Muscle of leg (tissue), 16 donors: ENCODE measurements at places on chromosomes 6 and 20.

DNA sequence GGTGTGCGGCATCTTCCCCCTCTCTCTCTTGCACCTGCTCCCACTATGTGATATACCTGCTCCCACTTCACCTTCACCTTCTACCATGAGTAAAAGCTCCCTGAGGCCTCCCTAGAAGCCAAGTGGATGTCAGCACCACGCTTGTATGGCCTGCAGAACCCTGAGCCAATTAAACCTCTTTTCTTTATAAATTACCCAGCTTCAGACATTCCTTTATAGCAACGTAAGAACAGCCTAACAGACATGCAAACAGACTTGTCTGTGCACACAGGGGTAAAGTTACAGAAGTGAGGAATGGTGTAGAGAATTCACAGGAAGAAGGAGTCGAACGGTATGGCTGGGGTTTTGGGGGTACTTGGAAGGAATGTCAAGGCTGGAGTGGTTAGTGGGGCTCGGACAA lies 14.8 kb upstream of the TGM2 start:
- H3K4me3 ChIP-seq = no peak overlapping the region
- H3K27ac ChIP-seq = no peak overlapping the region
- DNase-seq = no peak
- H3K36me3 ChIP-seq = no peaks in the 10 kb centered on the region
- H3K27me3 ChIP-seq = no peaks in the 10 kb centered on the region

DNA sequence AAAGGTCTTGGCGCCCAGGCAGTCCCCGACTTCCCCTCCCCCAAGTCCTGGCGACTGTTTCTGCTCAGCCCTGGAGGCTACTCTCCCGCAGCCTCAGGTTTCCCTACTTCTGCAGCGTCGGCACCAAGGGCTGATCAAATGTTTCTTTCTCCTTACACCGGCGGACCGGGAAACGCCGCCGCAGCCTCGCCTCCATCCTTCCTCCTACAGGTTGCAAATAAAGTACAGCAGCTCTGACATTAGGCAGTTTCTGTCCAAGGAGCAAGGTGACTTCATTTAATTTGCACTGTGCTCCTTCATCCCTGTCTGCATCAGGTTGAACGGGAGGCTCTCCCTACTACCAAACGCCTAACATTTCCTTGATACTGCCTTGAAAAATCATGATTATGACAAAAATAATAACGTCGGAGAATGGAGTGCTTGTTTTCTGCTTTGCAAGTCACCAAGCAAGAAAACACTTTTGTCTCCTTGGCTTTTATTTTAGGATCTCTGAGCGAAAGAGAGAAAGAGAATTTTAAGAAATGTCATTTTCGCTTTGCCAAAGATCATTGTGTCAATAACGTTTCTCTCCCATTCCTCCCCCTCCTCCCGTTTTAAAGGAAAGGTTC lies 1.0 kb downstream of the CLIC5 start:
- DNase-seq = no peak
- H3K4me3 ChIP-seq = peak overlapping the region; percentile 54
- peak overlapping the region; percentile 74 for H3K27ac ChIP-seq
- H3K36me3 ChIP-seq = no peaks in the 10 kb centered on the region

DNA sequence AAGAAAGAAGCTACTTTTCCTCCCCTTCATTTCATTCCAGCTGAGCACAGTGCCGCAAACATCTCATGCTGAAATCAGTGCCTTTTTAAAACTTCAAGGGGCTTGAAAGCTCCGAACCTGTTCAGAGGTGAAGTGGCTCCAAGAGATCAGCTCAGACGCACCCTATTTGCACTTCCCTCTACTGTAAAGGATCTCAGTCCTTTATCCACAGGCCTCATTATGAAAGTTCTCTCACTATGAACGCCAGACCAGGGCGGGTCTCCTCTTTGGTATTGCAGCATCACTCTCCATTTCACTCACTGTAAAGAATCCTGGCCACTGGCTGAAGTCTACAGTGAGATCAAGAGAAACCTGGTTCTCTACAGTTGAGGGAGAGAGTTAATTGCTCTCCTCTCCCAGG lies 232.7 kb upstream of the POU3F2 start:
- H3K27me3 ChIP-seq = no peaks in the 10 kb centered on the region
- no peak for DNase-seq
- H3K4me3 ChIP-seq = no peak overlapping the region
- H3K36me3 ChIP-seq = no peaks in the 10 kb centered on the region
- no peak overlapping the region for H3K27ac ChIP-seq

DNA sequence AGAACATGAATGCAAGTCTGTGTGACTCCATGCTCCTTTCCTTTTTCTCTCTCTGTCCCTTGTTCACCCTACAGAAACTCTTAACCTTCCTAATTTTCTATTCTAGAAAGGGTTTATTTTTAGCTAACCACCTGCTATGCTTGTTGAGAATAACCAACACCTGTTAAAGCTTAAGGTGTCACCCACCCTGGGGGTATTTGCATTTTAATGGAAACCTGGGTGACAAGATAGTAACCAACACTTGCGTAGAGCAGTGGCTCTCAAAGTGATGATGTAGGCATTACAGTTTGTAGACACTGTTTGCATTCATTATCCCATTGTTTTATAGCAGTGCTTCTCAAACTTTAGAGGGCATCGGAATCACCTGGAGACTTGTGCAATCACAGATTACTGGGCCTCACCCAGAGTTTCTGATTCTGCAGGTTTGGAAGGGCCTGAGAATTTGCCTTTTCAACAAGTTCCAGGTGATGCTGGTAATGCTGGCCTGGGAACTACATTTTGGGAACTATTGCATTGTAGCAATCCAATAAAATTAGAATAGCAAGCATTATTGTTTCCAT lies 114.4 kb upstream of the ARMC2 start:
- no peak overlapping the region for H3K4me3 ChIP-seq
- H3K4me1 ChIP-seq = peaks cover 4% of the 10 kb centered on the region
- peaks cover 1% of the 10 kb centered on the region for H3K27me3 ChIP-seq
- DNase-seq = no peak
- no peak overlapping the region for H3K27ac ChIP-seq

DNA sequence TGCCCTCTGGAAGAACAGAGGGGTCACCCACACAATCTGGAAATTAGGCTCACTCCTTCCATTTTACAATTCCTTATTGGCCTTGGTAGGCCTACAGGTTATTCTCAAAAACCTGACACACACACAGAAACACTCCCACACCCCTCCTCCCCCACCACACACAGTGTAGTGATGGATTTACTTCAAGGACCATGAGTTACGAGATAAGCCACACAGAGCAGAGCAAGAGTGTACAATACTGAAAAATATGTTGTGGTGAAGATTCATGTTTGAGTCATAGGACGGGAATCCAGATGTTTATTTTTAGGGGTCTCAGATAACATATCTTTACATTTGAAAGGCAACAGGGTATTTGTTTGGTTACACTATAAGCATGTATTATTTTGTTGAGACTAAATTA lies 291.9 kb downstream of the PLCB1 start:
- no peak for DNase-seq
- no peaks in the 10 kb centered on the region for H3K4me1 ChIP-seq
- H3K36me3 ChIP-seq = no peaks in the 10 kb centered on the region
- no peak overlapping the region for H3K27ac ChIP-seq

- no peaks in the 10 kb centered on the region for H3K36me3 ChIP-seq
- H3K4me3 ChIP-seq = no peak overlapping the region
- peak; percentile 4 for DNase-seq
These were observed 14.1 kb upstream of the TFAP2D start for GRCh38 chr6:50699051-50699775.

DNA sequence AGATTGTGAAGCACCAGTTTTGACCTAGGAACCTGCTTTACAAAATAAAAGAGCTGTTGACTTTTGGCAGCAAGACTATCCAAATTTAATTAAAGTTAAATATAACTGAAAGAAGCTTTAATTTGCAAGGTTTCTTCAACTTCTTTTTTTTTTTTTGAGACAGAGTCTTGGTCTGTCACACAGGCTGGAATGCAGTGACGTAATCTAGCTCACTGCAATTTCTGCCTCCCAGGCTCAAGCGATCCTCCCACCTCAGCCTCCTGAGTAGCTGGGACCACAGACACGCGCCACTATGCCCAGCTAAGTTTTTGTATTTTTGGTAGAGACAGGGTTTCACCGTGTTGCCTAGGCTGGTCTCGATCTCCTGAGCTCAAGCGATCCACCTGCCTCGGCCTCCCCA lies 13.7 kb upstream of the CSE1L start:
- peaks cover 42% of the 10 kb centered on the region for H3K36me3 ChIP-seq
- no peak overlapping the region for H3K4me3 ChIP-seq
- H3K27me3 ChIP-seq = no peaks in the 10 kb centered on the region
- H3K27ac ChIP-seq = no peak overlapping the region
- H3K4me1 ChIP-seq = no peaks in the 10 kb centered on the region

DNA sequence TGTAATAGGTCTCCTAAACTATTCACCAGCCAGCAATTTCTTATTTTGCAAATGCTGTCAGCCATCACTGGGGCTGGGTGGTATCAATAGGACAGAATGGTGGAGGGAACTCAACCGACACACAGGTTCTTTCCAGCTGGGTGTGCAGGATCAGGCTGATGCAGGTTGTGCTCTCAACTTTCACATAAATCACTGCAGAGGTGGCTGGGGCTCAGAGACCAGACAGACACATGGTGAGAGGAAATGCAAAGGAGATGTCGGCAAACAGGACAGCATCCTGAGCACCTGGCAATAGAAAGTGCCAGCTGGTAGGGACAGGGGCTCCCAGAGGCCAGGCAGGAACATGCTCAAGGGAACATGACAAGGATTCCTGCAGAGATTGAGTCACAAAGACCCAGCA lies 254.9 kb downstream of the SOD2 start:
- no peaks in the 10 kb centered on the region for H3K27me3 ChIP-seq
- no peak overlapping the region for H3K4me3 ChIP-seq
- H3K27ac ChIP-seq = no peak overlapping the region
- no peak for DNase-seq
- H3K4me1 ChIP-seq = peaks cover 47% of the 10 kb centered on the region

DNA sequence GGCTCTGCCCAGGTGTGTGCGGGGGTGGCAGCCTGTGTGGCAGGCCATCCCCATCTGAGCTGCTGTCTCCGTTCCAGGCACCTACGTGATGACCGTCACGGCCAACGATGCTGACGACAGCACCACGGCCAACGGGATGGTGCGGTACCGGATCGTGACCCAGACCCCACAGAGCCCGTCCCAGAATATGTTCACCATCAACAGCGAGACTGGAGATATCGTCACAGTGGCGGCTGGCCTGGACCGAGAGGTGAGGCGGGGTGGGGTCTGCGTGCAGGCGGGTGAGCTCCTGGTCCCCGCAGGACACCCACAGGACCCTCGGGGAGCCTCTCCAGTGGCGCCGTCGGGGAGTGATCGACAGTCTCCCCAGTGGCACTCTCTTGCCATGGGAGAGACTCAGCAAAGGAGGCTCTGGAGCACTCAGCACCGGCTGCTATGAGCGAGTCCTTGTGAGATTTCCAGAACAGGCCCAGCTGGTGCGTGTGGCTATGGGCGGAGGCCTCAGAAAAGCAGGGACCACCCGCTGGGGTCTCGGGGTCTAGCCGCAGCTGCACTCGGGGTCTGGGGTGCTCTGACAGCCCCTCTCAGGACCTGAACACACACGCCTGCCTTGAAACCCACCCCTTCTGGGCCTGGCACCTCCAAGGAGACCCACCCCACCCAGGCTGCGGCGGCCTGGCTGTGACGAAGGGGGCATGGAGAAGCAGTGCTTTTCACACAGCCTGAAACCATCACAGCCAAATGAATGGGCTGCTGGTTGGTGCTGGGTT lies 191.8 kb downstream of the TAF4 start:
- no peaks in the 10 kb centered on the region for H3K36me3 ChIP-seq
- DNase-seq = no peak
- H3K27ac ChIP-seq = no peak overlapping the region
- H3K4me1 ChIP-seq = no peaks in the 10 kb centered on the region

DNA sequence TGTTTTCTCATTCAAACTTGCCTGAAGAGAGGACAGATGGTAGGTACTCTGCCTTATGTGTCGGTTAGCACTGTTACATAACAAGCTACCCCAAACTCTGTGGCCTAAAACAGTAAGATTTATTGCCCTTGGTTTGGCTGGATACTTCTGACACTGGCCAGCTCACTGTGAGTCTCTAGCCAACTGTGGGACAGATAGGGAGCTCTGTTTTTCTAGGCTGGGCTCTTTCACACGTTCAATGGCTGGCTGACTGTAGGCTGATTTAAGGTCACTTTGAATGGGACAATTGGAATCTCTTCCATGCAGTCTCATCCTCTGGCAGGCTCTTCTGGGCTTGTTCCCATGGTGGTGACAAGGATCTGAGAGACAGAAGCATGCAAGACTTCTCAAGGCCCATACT lies 39.4 kb upstream of the JAG1 start:
- H3K27ac ChIP-seq = no peak overlapping the region
- no peak overlapping the region for H3K4me3 ChIP-seq
- no peaks in the 10 kb centered on the region for H3K36me3 ChIP-seq
- H3K27me3 ChIP-seq = no peaks in the 10 kb centered on the region

- H3K27ac ChIP-seq = no peak overlapping the region
- H3K36me3 ChIP-seq = peaks cover 2% of the 10 kb centered on the region
- H3K4me3 ChIP-seq = no peak overlapping the region
These were observed 40.2 kb downstream of the MRPL14 start for GRCh38 chr6:44086931-44087574.

DNA sequence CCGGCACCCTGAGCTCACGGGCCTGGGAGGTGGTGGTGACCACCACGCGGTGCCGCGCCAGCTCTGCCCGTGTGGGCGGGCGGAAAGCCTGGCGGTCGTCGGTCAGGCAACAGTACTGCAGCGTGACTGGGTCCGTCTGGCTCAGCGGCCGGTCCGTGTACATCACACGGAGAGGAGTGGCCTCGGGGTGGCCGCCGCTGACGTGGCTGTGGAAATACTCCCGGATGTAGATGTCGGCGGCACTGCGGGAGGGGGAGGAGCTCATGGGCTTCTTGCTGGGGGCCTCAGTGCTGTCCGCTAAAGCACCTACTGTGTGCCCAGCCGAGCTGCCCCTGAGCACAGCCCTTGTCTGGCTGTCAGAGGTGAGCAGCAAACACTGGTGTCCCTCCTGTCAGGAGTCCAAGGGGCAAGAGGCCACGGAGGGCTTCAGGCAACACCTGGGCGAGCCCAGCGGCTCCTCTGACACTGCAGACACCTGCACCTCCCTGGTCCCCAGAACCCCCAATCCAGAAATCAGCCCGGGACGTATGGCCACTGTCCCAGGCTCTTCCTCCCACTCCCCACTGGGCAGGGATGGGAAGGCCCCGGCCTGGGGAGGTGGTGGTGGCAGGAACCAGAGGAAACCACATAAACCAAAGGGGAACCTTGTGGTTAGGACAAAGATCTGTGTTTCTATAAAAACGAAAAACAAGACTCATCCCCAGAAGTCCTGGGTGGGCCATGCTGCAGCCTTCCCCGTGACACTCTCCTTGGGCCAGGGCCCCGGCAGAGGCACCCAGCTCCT lies 6.5 kb downstream of the HELZ2 start:
- peak; percentile 51 for DNase-seq
- H3K4me1 ChIP-seq = peaks cover 18% of the 10 kb centered on the region
- no peaks in the 10 kb centered on the region for H3K27me3 ChIP-seq

DNA sequence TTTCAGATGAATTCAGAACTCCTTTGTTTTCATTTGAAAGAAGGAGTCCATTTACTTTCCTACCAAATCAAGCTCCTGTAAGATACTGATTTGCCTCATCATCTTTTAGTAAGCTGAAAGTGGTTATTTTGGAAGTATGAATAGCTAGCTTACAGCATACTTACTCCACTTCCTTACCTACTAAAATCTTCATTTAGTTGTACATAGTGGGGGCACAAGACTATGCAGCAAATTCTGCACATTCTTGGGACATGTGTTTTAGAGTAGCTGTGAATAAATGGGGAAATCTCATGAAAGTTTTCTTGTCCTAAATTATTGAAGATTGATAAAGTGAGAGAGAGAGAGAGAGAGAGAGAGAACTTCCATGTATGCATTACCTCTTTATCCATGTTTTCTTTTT lies 256.3 kb downstream of the OGFRL1 start:
- DNase-seq = no peak
- H3K4me3 ChIP-seq = no peak overlapping the region
- H3K27ac ChIP-seq = no peak overlapping the region
- no peaks in the 10 kb centered on the region for H3K27me3 ChIP-seq
- no peaks in the 10 kb centered on the region for H3K4me1 ChIP-seq
